ENCODE measurements at places on chromosomes 4 and X.

DNA sequence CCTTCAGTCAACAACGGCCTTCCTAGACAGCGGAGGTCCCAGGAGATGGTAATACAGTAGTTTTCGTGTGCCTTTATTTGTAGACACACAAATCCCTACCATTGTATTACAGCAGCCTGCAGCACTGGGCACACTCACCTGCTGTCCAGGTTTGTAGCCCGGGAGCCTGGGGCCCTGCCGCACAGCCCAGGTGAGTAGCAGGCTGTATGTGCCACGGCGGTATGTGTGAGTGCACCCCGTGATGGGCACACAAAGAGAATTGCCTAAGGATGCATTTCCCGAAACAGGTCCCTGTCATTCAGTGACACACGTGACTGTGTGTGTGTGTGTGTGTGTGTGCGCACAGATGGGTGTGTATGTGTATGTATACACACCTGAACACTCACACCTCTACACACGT lies 8.1 kb upstream of the SLC25A6 start:
- DNase-seq = no peak

DNA sequence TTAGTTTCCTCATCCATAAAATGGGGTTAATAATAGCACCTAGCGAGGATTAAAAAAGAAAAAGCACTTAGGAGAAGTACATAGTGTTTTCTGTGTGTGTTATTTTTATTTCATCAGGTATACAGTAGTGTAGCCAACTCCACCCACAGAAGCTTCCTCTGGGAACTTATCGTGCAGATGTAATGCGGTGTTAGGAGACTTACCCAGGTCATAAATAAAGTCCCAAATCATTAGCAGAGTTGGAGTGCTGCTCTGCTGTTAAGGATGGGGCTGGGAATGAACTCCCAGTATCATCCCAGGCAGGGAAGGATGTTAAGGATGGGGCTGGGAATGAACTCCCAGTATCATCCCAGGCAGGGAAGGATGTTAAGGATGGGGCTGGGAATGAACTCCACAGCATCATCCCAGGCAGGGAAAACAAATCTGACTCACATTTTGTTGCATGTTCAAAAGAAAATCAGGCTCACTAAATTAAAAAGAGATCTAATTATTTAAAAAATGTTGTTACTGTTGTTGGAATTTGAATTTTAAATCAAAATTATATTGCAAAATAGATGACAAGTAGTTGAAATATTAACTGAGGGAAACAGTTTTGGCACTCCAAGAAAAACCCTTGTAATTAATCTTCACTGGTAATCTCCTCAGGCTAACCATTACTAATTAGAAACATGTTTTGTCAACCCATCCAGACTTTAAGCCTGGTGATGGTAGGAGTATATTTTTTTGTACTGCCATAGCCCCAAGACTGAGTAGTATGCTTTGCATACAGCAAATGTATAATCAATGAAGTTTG lies 10.2 kb upstream of the SFRP2 start:
- no peak for DNase-seq

DNA sequence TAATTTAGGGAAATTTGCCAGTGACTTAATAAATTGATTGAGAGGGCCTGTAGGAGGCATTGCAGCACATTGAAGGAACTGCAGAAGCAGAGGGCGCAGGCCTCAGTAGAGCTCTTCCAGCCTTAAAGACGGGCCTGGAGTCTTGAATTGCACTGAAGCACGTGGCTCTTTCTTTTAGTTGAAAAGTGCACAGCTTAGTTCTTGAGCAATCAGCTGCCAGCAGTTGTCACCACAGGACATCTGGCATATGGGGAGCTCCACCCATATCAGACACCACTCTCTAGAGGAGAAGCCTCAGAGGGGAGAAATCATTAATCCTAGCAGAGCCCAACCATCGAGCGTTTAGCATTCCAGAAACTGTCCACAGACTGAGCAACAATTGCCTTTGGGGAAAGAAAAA lies 16.0 kb upstream of the FGF16 start:
- no peak for DNase-seq

GRCh38 chr4:54228056-54228527 lies 1.0 kb upstream of the PDGFRA start:
- no peak for DNase-seq

- no peak for DNase-seq
These were observed 285.1 kb upstream of the MAGEB18 start for GRCh38 chrX:25853002-25853479.

GRCh38 chrX:45669715-45670340 lies 469.2 kb upstream of the DIPK2B start:
- DNase-seq = no peak

- no peak for DNase-seq
These were observed 50.3 kb downstream of the FTHL17 start for GRCh38 chrX:31021537-31021936.

DNA sequence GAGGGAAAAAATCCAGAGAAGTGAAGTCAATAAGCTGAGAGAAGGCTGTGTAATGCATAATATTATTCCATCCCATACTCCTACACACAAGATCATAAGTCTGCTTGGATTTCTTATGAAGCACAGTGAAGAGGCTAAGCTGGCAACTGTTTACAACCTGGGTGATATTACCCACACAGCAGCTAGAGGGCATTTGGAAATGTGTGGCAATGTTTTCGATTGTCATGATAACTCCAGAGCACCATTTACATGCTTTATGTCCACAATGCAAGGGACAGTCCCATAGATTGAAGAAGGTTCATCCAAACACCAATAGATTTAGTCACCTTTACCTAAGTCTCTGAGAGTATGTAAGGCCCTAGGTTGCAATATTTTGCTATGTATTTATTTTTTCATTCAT lies 412.2 kb downstream of the PPP3CA start:
- DNase-seq = no peak
